ENCODE measurements at places on chromosomes 7 and 10.

DNA sequence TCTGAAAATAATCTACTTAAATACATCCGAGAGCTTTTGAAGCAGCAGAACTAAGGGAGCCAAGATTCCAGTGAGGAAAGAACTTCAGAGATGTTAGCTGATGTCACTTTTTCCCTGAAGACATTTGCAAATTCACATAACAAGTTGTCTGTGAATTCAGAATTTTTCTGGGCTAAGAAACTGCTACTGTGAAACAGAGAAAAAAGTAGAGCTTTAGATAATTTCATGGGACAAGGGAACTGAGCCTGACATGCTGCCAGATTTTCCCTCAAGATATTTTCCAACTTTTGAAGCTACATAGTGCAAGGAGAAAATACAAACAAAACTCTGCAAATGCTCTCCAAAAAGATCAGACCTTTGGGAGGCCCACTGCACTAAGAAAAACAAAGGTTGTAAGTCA lies 484.2 kb downstream of the ANKRD7 start:
- DNase-seq, result no peak

- DNase-seq, result no peak
These were observed 13.5 kb upstream of the CSGALNACT2 start for GRCh38 chr10:43124574-43125273.

- DNase-seq, result no peak
These were observed 61.4 kb downstream of the C10orf143 start for GRCh38 chr10:130049244-130049643.

DNA sequence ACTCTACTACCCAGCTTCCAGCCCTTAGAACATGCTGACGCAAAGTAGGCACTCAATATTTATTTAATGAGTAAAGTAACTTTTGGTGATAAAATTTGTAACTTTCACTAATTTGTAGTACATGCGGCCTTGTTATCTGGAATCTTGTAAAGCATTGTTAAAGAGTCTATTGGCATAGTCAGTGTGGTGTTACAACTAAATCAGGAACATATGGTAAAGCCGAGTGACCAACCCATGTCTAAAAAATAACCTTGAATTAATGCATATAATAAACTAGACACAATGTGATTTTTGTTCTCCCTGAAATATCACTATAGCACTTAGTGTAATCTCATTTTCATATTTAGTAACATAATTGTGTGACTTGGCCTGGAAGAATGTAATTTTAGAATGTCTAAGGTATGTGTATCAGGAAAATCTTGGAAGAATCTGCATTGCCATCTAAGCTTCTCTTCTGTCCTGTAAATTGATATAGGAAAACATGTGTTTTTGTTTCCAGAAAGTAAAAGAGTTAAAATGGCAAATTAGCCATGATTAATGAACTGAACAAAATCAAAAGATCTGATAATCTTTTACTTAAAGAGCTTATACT lies 256.7 kb upstream of the GNAI1 start:
- no peak for DNase-seq

DNA sequence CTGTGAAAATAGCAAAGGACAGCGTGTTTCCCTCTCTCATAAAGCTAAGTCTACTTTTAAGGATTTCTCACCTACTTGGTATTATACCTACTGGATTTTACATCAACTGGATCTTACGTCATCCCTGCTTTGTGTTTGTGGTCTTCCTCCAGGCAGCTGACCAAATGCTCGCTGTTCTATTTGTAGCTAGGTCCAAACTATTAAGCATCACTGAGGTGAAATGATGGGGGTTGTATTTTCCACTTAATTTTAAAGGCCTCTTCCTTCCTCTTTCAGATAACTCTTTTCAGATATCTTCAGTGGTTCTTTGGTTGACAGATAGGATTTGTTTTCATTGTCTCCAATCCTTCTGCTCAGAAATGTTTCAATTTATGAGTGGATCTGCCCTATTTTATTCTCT lies 169.7 kb downstream of the RNLS start:
- DNase-seq, result no peak

- no peak for DNase-seq
These were observed 28.1 kb upstream of the NFKB2 start for GRCh38 chr10:102367441-102367840.

- peak; percentile 98 for DNase-seq
These were observed 37.4 kb upstream of the CALD1 start for GRCh38 chr7:134741907-134742635.

- peak; percentile 95 for DNase-seq
These were observed 207.3 kb upstream of the ADO start for GRCh38 chr10:62597226-62597625.

DNA sequence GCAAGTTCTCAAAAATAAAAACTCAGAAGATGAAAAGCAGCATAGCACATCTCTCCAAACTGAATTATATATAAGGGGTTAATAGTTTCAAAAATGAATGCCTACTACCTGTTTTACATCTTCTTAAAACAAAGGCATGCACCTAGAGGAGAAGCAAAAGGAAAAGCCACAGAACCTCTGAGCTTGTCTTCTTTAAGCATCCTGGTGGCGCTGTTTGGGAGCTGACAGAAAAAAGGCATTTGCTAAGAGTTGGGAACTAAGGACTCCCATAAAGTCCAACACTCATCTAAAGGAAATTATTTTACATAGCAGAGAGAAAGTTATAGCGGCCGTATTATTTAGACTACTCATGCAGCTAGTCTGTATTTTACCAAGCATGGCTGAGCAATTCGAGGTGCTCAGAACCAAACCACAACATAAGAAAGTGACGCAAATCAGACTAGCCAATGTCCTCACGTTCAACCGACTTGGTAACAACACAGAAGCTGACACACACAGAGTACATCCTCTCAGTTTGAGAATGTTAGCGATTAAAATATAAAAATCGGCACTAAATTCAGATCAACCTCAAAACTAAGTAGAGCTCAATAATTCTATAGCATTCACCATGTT lies 38.8 kb downstream of the PTN start:
- peak; percentile 33 for DNase-seq

GRCh38 chr10:118610577-118610976 lies 15.1 kb upstream of the PRLHR start:
- DNase-seq, result no peak

- no peak for DNase-seq
These were observed 18.7 kb downstream of the HERPUD2 start for GRCh38 chr7:35676211-35676610.

GRCh38 chr10:84175436-84175835 lies 1.8 kb downstream of the GPR15LG start:
- no peak for DNase-seq

- no peak for DNase-seq
These were observed 352.2 kb downstream of the CALN1 start for GRCh38 chr7:72059925-72060324.

DNA sequence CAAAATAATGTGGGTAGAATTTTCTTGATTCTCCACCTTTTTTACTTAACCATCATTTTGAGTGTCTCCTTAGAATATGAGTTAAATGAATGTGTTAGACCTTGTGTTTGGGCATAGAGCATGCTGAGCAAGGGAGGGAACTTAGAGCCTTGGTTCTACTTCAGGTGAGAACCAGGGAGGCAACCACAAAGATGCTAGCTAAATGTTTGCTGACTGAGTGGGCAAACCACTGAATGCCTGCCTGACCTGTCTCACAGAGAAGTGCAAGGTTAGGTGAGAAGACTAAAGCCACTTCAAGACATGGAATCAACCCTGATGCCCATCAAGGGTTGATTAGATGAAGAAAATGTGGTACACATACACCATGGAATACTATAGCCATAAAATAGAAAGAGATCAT lies 242.6 kb upstream of the ZNF32 start:
- DNase-seq, result no peak

DNA sequence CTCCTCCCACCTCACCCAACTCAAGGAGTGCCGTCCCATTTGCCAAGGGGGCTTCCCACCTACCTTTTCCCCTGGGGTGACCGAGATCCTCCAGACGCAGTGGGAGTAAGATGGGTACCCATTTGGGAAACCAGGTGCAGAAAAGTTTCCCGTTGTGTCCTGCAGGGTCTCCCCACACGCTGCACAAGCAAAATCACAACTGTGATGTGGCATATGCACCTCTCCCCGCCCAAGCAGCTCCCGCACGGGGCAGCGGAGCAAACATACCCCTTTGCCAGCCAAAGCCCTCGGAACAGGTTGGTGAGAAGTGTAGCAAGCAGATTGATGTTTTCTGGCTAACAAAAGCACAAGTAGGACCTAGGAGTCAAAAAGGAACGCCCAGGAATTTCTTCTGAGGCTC lies 51.5 kb upstream of the OPALIN start:
- no peak for DNase-seq

DNA sequence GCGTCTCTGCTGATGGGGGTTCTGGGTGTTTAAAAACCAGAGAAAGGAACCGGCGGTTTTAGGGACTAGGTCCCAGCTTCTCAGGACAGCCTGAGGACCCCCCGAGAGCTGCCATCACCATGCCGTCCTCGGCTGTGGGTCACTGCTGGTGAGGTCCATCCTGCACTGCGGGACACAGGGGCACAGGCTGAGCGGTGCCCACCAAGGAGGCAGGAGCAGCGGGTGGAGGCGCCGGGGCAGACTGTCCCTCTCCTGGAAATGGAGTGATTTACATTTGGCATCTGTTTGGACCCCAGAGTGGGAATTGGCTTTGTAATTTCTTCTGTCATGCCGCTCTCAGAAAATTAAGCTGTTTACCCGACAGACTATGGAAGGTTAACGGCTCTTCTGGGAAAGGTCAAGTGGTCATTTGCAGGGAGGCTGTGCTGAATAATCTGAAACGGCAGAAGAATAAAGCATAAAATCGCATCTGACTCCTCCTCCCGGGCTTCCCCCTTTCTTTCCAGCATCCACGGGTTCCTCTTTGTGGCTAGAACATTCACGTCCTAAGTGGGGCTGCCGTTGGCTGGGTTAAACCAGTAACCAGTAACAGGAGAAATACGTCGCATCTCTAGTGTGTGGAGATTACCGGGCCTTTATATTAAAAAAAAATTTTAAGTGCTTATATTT lies 31.7 kb downstream of the LHPP start:
- DNase-seq, result no peak

- peak; percentile 89 for DNase-seq
These were observed 197.9 kb downstream of the HDAC9 start for GRCh38 chr7:18693406-18693805.

DNA sequence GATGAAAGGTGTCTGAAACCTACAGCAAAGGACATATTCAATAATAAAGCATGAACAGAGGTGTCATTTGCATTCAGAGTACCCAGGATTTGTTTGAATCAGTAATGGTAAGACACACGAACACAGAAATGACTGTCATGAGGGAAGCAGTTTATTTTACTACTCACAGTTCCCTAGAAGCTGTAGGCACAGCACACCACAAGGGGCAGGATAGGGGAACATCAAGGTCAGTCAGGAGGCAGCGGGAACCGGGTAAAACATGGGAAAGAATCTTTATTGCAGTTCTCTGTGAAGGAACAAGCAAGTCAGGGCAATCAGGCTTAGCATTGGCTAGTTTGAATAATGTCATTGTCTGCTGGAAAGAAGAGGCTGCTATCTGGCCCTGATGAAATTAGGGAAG lies 70.2 kb upstream of the PDSS1 start:
- DNase-seq, result peak; percentile 0

DNA sequence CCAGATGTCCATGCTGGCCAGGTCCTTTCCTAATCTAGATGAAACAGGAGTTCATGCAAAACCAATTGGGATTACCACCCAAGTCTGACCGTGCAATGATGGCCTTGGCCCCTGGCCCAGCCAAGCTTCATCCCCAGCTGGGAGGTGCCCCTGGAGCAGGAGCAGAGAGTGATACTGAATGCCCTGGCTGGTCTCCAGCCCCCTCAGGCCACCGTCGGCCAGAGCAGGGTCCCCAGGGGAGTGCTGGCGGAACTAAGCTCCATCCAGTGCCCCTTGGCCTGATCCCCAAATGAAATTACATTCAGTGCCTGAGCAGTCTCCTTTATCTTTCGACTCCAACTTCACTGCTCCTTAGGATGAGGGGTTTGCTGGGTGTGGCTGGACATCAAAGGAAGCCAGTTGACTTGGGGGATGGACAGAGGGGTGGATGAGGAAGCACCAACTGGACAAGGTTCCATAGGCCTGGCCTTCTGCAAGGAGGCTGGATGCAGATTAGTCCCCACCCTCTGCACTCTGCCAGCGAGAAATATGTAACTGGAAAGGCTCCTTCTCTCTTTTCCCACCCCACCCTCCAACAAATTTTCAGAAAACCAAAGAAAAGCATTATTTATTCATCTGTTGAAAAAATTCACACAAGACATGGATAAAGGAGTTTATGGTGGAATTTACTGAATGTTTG lies 275.5 kb downstream of the PLXNA4 start:
- no peak for DNase-seq

GRCh38 chr7:33770576-33770975 lies 134.8 kb upstream of the BMPER start:
- DNase-seq, result no peak

DNA sequence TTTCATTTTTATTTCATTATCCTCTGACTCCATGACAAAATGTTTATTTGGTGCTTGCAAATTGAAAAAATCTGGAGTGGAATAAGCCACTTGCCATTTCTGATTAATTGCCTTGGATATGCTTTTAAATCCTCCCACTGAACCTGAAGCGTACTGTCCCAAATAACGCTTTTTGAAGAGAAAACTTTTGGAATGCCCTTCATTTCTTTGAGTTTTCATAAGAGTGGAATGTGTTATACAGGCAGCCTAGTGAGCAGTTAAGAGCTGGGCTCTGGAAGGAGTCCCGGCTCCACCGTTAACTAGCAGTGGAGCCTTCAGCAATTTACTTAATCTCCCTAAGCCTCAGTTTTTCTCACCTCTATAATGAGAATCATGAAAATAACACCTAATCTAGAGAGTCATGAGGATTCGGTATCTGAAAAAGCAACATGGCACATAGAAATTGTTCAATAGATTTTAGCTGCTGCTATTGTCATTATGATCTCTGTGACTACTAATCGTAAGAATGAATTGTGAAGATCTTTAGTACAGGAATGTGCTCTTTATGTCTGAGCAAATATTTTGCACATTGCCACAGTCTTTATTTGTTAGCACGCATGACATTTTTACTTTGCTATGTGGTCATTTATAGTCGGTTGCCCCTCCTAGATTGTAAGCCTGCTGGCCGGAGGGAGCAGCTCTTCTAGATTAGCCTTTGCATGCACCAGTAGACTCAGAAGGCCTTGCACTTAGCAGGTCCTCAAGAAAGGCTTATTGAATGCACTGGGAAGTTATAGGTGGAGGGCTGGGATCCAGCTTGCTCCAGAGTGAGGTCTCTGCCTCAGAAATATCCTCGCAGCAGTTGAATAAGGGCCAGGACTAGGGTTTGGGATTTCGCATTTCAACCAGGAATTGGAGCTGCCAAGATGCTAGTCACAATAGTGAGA lies 59.4 kb downstream of the PLCE1 start:
- peak; percentile 18 for DNase-seq

- no peak for DNase-seq
These were observed 59.7 kb upstream of the LRRC18 start for GRCh38 chr10:48999346-48999745.

DNA sequence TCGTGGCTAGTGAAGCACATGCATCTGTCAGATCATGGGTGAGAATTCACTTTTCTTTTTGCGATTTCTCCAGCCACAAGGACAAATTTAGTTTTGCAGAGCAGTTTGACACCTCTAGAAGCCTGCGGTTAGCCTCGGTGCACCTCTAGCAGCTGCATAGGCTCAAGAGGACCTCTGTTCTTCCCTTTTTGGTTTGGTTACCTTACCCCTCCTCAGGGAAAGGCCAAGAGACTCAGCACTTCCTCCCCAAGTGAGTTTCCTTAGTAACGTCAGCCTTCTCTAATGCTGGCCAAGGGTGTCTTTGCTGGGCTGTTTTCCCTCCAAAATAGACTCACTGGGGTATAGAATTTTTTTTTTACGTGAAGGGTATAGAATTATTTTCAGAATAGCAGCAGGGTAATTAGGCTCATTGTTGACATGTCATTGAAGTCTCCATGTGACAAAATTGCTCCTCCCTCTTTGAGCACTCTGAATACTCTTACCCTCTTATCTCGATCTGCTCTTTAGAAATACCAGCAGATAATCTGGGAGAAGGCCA lies 97.8 kb downstream of the AUTS2 start:
- DNase-seq, result no peak

GRCh38 chr7:102450242-102450641 lies 14.4 kb downstream of the ALKBH4 start:
- DNase-seq, result no peak
